ENCODE measurements at places on chromosomes 7 and 10.

- no peak for DNase-seq
Measured at GRCh38 chr7:103487419-103487818, 41.4 kb upstream of the SLC26A5 start.

DNA sequence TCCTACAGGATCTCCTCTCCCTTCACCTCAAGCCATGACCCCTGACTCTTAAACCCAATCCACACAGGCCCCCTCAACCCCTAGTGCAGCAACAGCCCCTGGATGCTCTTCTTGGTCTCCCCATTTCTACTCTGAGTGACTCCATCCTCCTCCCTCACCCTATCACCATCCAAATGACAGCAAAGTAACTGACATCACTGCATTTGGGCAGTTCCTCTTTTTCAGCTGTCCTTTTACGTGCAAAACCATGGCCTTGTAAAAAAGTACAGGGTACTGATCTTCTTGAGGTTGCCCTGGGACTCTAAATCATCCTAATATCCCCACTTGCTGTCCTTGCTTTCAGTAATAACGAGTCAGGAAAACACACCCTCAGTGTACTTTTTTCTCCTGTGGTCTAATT lies 454.9 kb downstream of the ADRA2A start:
- no peak for DNase-seq

DNA sequence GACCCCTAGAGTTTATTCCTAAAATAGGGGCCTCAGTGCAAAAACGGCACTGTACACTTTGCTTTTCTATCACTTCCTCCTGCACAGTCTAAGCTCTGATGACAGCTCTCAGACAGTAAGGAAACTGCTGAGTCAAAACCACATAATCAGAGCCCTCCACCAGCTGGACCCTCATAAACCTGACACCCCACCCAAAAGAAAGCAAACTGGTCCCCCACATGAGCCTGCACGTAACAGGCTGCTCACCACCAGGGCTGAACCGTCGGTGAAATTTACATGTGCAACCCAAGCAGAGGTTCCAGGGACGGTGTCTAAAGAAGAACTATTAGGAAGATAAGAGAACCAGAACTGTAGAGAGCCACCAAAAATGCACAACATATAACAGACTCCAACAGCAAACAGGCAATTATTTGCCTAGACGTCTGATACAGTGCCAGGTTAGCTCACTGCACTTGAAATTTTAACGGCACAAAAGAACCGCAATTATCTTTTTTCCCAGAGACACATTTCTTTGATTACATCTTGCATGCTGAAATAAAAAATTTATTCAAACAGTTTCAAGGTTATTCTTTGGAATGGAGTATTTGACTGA lies 19.6 kb downstream of the SGMS1 start:
- no peak for DNase-seq

- no peak for DNase-seq
Measured at GRCh38 chr7:92279396-92280031, 33.7 kb downstream of the ANKIB1 start.

DNA sequence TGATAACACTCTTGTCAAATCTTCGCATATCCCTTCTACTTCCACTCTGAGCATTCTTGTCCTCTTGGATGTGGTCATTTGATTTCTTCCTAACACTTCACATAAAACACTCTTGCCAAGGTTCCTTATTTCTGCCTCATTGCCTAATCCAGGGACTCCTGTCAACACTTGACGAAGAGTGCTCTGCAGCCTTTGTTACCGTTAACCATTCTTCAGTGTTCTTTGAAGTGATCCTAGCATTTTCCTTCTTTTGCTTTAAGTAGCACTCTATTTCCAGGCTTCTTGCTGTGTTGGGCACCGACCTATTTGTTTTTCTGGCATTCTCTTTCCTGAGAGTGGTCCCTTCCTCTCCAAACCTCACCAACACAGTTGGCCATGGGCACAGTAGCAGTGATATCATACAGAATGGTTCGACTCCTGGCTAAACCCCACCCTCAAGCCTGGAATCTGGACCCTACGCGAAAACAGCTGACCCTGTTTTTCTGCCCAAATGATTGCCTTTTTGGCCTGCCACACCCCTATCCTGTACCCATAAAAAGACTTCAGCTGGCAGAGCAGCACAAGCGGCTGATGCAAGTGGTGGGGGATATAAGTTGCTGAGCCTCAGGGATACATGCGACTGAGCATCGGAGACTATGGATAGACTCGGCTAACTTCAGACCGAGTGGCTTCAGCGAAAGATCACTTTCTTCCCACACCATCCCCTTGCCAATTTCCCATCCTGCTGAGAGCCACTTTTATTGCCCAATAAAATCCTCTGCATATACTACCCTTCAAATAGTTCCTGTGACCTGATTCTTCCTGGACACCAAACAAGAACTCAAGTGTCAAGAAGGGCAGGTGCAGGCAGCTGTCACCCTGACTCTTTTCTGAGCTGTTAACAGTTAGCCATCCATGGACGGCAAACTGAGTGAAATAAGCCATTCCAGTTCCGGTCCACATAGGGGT lies 820.6 kb downstream of the CCSER2 start:
- DNase-seq = no peak

DNA sequence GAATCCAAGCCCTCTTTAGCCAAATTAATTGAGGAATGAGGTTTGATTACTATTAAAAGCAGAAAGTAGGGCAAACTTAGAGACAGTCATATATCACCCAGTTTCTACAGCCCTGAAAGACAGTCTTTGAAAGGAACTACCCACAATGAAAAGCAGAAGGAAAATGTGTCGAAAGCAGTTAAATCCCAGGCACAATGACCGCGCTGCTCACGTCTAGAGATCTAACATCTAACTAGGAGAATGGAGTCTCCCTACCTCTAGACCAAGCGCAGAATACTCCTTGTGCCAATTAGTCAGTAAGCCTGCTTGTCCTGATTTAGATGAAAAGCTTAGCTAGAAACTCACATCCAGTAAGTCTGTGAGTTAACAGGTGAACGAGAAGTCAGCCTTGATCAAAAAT lies 350.0 kb downstream of the FGFR2 start:
- DNase-seq = no peak

DNA sequence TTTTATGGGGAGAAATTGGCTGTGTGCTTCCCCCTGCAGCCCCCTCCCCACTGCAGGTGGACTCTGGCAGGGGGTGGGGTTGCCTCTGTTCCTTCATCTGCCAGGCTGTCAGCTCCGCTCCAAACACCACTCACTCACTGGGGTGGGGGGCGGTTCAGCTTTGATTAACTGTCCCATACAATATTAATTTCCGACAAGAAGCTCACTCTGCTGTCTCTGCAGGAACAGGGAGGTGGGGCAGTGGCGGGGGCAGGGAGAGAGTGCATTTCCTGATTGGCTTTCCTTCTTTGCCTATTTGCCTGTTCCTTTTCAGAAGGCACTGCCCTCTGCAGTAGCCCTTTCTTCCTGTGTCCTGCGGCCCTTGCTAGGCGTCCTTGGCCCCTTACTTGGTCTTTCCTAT lies 500.8 kb downstream of the PLXNA4 start:
- DNase-seq = no peak

- DNase-seq = no peak
Measured at GRCh38 chr10:69600761-69601330, 27.6 kb upstream of the NEUROG3 start.

DNA sequence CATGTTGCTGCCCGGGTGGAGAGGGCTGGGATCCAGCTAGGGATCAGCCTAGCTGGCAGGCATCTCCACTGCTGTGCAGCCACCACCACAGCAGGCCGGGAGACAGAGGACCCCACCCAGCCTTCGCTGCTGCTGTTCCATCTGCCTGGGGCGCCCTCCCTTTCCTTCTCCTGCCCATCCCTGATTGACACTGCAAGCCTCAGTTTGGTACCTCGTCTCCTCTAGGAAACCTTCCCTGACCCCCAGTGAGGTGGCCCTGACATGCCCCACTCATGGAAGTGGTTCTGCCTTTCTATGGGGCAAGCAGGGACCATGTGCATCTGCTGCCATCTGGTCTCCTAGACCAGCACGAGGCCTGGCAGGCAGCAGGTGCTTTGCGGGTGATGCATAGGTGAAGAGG lies 30.4 kb upstream of the DPYSL4 start:
- no peak for DNase-seq

DNA sequence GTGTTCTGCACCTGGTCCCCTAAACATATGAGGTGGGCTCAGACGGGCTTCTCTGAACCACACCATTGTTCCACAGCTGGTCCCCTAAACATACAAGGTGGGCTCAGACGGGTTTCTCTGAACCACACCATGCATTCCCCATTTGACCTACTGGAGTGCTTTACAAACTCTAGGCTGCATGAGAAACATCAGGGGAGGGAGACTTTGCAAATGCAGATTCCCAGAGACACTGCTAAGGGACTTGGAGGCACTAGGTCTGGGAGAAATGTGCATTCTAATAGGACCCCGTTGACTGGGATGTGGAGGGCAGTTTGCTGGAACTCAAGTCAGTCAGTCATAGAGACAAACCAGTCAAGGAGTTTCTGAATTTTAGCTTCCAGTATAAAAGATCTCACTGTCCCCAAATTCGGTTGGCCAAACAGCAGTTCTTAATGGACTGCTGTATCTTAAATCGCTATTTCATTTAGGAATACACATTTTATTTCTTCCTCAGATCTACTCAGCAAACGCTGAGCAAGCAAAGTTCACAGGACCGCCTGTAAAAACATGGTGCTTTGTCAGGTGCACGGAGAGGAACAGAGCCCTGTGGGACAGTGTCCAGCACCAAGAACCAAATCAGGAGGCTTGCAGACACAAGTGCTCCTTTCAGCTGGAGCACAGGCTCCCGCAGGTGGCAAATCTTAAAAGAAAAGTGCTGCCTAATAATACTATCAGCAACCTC lies 198.8 kb downstream of the SFMBT2 start:
- DNase-seq = no peak

DNA sequence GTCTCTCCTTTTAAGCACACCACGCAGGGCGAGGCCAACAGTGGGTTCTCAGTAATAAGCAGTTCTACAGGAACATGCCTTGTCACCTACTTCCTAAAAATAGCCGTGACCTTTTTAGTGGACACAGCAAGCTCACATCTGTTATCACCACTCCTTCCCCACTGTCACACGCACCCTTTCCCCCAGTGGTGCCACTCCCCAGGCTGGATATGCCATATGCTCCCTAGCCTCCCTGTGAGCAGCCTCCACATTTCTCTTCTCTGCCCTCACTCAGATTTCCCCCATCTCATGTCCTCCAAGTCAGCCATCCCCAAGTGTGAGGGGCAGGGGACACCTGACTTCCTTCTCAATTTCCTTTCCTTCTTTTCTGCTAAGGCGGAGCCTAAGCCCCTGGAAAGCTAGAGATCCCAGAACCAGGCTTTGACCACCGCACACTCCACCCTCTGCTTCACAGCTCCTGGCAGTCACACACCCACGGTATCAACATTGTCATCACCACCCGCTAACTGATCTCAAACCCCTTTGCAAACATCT lies 3.7 kb downstream of the ANXA11 start:
- DNase-seq = no peak

DNA sequence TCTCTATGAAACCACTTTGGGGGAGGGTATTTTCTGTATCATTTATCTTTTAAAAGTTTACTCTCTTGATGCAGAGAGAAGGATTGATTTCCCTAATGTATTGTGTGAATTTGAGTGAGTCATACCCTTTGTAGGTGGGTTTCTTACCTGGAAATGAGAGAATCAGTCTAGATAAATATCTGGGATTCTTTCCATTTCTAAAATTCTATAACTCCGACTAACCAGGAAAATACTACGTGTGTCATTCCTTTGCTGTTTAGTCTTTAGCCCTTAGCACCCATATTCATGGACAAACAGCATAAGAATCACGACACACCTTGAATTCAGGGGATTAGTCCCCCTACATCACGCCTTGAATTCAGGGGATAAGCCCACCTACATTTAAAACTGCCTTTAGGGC lies 139.1 kb downstream of the GATA3 start:
- no peak for DNase-seq

- no peak for DNase-seq
Measured at GRCh38 chr7:114086537-114086913, 167.7 kb upstream of the PPP1R3A start.

DNA sequence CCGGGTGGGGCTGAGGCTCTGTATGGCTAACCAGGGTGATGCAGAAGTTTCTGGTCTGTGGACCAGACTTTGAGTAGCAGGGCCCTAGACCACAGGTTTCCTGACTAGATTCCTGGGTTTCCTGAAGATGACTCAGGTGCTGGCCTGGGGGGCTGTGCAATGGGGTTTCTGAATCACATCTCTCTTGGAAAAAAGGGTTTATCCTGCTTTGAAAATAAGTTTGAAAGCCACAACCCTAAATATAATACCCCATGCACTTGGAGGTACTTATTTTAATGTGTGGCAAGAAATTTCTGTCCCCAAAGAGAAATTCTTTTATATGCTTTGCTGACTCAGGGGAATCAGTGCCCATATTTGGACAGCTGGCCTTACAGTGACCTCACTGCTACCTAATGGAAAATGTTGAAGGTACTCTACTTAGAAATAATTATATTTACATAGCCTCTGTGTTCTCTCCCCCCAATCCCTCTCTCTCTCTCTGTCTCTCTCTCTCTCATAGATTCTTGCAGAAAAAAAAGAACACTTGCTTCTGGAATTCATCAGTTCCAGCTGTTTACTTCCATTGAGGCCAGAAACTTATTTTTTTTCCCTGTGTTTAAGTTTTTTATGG lies 184.4 kb upstream of the LYZL2 start:
- DNase-seq = no peak

DNA sequence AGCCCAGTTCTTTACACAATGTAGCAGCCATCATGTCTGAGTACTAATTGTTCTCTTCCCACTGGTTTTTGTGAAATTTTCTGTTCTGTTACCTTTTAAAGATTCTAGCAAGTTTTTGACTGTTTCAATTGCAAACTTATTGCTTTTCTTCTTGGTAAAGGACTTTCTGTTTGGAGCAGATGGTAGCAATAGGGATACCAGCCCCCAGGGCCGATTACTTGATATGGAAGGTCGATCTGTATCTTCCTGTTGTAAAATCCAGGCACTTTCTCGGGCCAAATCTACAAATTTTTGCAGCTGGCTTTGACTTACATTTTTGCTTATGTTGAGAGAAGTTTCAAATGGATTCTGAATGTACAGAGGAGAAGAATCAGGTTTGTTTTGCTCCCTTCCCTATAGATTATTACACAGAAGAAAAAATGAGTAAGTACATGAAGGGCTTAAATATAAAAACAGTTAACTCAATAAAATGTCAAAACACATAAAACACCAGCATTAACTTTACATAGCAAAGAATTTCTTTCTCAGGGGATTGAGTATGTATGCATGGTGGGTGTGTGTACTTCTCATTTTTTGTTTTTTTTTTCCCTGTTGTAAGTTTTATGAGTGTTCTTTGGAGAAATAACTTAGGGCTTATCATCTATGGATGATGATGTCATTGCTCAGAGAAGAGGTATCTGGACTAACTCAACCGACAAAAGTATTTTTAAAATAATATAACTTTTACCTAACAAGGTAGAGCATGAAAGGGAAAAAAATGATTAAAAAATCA lies 35.3 kb downstream of the MTPAP start:
- no peak for DNase-seq

GRCh38 chr10:63563623-63564022 lies 42.4 kb downstream of the REEP3 start:
- no peak for DNase-seq

- DNase-seq = peak; percentile 9
Measured at GRCh38 chr10:3654496-3654895, 130.5 kb downstream of the KLF6 start.

DNA sequence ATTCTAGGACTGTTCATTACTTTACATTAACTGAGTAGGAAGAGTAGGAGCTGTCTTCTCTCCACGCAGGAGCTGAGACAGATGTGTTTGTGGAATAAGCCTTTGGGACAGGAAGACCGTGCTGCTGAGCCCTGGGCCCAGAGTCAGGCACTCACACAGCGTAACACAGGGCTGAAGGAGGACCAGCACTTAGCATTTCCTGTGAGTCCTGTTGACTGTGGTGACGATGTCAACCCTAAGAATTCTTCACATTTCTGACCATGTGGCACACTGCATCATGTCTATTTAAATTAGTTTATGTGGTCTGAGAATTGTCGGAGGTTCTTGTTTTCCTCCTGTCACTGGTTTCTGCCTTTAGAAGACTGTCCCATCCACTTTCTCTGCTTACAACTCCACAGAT lies 117.2 kb downstream of the PIP4K2A start:
- DNase-seq = no peak

Measured in HS-27A (cell line).